ENCODE measurements at places on chromosomes 6 and 20.

GRCh38 chr20:3730803-3731672, 1.4 kb upstream of the HSPA12B start:
- DNase-seq: peak; percentile 10

GRCh38 chr6:40037271-40037670, 103.0 kb upstream of the MOCS1 start:
- DNase-seq: no peak

GRCh38 chr20:40703975-40704530, 15.0 kb upstream of the MAFB start:
- DNase-seq: no peak

DNA sequence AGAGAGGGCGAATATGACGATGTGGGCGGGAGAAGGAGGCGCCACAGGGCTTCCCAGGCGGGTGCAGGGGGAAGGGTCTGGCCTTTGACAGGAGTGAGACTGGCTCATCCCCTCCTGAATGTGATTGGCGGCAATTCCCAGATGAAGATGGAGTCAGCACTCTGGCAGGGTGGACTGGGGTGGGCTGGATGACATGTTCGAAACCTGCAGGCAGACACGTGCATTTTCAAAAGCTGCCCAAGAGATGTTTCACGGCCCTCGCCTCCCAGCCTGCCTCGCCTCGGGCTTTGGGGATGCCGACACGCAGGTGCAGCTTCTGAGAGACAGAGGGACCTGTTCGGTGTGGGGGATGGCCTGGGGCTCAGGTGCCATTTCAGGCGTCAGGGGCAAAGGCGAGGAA, 66.8 kb upstream of the AFDN start:
- DNase-seq: no peak

DNA sequence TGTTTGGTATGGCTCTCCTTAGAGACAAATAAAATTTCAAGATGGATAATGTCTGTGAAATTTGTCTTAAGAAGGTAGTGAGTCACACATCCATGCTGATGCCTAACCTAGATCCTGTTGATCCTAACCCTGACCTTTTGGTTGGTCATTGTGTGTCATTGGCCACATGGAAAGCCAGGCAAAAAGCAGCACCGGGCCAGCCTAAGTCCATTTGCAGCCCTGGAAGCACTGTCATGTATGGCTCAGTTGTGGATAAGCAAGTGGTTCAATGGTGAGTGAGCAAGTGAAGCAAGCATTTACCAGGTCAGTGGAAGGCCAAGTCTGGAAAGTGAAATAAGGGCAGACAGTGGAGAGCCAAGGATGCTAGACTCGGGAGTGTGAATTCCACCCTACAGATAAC, 12.1 kb upstream of the XRN2 start:
- peak; percentile 65 for DNase-seq

GRCh38 chr6:170107606-170108222, 183.2 kb downstream of the DLL1 start:
- no peak for DNase-seq

DNA sequence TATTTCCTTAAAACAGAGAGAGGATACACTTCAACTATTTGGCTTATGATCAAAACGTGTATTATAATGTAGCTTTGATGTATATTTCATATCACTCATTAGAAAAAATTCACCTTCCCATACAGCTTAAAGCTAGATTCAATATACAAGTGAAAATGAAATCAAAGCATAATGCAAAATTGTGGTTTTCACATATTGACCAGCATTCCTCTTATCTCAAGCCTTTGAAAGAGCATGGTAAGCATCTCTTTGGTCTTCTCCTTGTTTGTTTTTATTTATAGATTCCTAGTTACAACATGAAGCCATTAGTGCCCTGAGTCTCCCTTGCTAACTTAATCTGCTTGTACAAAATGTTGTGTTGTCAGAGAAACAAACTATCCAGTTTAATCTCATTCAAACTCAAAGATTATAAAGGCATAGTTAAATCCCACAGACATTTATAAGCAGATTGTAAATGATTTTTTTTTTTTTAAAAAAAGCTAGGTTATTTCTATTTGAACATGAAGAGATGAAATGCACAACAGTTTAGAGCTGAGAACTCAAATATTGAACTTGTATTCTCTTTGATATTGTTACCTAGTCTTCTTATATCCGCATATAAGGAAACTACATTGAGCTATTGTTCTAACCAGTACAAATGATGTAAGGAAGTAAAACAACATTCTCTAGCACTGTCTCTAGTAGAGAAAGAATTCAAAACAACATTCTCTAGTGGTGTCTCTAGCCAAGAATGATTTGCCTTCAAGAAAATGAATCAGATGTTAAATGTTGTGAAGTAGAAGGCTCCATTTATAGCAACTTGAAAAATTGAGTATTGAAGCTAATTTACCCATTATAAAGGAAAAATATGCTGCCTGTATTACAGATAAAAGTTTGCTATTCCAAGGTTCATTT, 31.2 kb upstream of the SMIM28 start:
- peak; percentile 69 for DNase-seq

DNA sequence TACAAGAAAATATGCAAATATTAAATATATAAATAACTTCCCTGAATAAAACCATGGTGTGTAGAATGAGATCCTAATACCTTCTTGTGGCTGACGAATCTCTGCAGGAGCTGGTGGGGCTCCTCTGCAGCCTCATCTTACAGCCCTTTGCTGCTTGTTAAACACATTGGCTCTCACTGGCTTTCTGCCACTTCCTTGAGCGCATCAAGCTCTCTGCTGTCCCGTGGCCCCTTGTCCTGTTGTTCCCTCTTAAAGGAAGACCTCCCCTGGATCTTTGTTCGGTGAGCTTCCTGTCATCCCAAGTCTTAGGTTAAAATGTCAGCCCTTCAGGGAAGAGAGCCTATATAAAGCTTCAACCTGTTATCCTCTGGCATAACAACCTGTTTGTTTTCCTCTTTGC, 519.6 kb downstream of the DOK5 start:
- no peak for DNase-seq

DNA sequence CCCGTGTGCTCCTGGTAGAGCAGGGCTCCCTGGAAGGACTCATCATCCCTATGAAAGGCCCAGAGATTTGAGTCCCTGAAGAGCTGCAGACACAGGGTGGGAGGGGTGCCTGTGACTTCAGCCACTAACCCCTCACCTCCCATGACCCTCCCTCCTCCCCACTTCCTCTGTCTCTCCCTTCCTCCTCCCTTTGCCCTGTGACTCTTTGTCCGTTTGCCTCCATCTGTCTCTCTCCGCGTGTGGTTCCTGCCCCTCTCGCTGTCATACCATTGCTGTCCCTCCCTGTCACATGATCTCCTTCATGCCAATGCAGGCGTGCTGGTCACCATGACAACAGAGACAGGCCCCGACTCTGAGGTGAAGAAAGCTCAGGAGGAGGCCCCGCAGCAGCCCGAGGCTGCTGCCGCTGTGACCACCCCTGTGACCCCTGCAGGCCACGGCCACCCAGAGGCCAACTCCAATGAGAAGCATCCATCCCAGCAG, 19.0 kb downstream of the EPB41L1 start:
- DNase-seq: no peak

DNA sequence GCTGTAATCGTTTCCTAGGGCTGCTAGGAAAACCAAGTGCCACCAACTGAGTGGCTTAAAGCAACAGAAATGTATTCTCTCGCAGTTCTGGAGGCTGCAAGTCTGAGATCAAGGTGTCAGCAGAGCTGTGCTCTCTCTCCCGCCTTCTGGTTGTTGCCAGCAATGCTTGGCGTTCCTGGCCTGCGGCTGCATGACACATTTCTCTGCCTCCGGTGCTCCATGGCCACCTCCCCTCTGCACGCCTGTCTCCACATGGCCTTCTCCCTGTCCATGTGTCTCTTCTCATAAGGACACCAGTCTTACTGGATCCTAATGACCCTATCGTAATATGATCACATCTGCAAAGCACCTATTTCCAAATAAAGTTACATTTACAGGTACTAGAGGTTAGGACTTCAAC, 91.7 kb upstream of the AKAP12 start:
- DNase-seq: no peak

GRCh38 chr6:91710342-91710741, 1123.5 kb upstream of the MAP3K7 start:
- DNase-seq: no peak

DNA sequence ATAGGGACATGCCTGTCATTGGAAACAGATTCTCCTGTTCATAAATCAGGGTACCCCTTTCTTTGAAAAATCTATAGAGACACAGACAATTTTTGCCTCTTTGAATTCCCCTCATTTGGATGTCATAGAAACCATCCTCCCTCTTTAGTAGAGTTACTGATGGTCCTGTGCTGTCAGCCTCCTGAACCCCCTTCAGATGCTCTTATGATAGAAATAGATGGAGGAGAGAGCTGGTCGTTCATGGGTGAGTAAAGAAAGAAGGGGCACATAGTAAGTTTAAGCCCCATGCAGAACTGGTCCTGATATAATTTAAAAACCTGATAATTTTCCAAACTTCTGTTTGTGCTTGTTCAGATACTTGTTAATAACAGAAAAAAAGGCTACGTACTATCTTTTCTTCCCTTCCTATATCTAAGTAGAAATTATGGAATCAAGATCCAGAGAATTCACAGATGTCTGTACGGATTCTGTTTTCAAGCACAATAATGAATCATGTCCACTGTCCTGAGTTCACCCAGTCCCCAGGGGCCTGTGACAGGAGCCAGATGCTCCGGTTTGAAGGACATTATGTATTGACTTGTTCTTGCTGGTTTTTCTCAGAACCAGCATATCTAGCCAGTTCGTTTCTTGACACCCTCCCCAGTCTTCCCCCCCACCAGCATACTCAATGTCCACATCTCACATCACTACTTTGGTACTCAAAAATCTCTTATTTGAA, 78.1 kb downstream of the NCOA7 start:
- peak; percentile 4 for DNase-seq

DNA sequence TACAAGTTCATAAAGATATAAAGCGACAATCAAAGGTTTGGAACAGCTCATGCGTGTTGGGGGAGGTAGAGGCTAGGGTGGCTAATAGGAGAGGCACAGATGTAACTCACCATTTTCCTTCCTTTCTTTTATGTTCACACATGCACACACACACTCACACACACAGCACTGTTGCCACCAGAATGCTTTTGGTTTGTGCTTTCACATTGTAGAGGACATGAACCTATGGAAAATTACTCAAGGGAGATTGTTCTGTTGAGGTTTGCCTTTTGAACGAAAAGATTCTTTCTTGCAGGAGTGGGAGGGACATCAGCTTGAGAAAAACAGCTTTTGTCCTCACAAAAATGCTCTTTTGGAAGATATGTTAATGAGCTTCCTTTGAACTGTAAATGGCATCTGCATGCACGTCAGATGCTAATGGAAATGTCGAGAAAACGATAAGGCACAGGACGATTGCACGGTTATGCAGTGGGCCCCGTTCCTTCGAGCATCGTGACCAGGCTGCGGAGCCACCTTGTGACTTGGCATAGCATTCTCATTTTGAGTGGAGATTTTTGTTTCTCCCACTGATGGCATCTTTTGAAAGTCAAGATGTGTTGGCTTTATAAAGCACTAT, 724.1 kb downstream of the KIF16B start:
- DNase-seq: no peak

DNA sequence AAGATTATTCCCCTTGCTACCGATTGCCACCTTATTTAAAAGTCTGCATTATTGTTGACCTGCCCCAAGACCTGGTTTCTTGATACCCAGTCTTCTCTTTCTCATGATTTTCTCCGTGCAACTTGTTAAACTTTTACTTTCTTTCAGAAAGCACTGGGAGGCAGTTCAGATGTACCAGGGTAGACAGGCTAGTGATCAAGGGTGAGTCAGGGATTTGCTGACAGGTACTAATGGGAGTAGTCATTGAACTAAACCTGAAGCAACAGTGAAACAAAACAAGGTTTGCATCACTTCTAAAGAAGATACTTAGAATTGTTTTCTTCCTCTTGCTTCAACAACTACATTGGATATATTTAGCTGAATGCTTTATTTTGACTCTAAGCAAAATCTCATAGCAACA, 124.4 kb downstream of the KCNQ5 start:
- DNase-seq: peak; percentile 67

GRCh38 chr6:158461954-158462353, 97.9 kb upstream of the TMEM181 start:
- DNase-seq: no peak

GRCh38 chr6:19602434-19603013, 234.6 kb upstream of the ID4 start:
- DNase-seq: no peak

DNA sequence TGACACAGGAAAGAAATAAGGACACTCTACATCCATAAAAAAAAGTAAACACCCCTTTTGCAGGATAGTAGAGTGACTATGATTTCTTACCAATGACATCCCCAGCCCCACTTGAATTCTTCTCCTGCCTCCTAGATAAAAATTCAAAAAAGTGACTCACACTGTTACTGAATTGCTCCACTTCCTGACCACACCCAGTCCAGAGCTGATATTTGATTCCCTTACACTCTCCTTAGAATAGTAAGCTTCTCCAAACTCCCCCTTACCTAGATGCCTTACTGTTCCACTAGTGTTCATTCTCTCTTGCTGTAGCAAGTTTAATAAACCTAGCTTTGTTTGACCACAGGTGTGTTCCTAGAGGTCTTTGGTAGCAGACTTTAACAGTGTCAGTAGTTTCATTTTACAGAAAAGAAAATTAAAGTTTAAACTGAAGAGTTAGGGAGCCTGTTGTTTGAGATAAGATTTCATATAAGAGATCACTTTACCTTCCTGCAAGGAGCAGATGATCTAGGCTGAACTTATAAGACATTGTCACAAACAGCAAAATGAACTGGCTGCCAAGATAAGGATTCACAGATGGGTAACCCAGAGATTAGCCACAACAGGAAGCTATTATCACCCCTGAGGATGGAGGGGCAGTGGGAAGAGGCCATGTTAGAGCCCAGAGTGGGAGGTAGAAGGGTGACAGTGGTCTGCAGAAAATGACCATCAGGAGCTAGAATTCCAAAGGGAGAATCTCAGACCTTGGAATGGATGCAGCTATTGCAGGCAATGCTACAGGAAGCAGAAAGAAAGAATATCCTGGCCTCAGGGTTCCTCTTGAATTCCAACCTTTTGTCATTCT, 28.4 kb upstream of the BTN3A2 start:
- DNase-seq: peak; percentile 82

DNA sequence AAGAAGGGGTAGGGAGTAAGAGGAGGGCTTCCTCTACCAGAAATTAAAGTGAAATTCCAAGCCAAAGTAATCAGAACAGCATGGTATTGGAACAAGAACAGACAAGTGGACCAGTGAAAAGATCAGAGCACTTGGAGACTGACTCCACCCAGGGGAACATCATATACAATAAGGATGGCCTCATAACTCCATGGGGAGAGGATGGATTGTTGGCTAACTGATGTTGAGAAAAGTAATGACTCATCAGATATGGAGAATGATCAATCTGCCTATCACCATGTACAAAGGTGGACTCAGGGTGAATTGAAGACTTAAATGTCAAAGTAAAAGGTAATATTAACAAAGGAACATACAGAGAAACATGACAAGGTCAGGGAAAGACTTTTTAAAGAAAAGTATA, 12.8 kb downstream of the SLC22A3 start:
- DNase-seq: no peak

DNA sequence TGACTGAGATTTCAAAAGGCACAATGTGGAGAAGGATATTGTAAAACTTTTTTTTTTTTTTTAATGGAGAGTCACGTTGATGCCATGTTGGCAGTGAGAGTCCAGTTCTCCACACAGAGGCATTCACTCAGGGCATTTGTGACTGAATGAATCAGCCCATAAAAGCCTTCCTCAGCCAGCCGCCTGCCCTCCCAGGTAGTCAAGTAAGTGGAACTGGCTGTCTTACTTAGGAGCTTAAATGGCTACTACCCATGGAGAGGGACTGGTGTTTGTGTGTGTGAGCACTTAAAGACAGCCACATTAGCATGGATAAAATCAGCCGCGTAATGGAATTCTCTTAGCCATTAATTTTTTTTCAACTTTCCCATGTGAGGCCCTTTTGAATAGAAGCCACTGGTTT, 12.6 kb downstream of the AAR2 start:
- no peak for DNase-seq

- DNase-seq: no peak
Measured at GRCh38 chr6:45156075-45156474, 172.1 kb upstream of the RUNX2 start.
